CD4-positive, alpha-beta T cell (primary cell): ENCODE measurements at places on chromosomes 13 and 19.

DNA sequence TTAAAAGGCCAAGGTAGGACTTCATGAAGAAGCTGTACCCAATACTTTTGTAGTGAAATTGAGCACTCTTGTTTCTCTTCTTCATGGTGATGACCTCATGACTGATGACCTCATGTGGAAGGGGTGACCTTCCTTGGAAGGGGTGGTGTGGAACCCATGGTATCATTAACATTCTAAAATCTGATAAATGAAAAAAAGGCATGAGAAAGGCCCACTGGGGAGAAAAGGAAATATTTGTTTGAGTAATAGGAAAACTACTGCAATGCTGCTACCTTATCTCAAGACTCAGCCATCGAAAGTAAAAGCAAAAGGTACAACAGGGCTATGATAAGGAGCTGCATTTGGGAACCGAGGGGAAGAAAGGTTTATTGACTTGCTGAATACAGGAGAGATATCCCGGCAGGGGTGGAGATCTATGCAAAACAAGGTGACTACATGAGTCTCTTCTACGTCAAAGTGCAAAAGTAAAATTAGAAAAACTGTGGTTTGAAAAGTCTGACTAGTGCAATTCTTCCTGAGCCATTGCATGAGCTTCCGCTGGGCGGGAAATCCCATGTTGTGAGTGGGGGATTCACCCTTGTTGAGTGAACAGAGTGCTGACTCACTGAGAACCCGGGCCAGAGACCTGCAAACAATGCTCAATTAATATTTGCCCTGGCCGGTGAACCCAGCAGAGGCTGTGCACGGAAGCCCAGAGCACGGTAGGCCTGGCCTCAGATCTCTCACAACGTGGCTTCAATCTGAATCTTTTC lies 138.9 kb upstream of the RFC3 start:
- peak; percentile 85 for DNase-seq

DNA sequence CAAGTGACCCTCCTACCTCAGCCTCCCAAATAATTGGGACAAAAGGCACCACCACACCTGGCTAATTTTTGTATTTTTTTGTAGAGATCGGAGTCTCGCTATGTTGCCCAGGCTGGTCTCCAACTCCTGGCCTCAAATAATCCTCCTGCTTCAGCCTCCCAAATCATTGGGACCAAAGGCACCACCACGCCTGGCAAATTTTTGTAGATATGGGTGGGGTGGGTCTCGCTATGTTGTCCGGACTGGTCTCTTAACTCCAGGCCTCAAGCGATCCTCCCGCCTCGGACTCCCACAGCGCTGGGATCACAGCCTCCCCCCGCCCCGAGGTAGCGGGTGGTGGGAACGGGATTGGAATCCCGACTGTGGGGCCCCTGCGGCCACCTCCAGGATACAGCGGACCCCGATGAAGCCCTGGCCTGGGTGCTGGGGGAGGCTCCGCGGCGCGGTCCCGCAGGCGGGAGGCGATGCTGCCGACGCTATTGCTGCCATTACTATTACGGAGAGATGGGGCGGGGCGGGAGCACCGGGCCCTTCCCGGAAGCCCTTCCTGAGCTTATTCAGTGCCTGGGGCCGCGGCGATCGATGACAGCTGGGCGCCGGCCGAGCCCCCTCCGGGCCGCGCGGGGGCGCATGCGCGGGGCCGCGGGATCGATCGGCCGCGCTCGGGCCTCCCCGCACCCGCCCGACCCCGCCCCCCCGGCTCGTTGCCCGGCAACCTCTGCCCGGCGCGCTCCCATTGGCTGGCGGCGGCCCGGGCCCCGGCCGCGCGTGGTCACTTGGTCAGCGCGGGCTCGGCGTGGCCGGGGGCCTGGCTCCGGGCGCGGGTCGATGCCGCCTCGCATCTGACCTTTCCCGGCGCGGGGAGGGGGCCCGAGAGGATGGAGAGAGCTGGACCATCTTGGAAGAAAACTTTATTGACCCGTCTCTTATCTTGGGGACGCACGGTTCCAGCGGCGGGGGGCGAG lies 27.9 kb upstream of the ONECUT3 start:
- DNase-seq: peak; percentile 12

DNA sequence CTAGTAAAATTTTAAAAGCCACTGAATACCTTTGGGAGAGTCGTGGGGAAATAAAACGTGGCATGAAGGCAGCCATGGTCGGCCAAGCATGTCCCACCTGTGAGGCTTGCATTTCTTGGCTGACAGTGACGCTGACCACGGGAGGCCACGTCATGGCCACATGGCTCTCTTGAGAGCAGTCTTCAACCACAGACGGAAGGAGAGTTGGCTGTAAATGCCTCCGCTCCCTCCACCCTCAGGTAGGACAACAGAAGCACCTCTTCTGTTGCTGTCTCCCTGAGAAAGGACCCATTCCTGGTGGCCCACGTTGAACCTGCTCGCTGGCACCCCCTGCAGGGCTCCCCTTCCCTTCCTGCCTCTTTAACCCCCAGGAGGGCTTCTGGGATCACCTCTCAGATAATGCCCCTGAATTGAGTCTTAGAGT lies 10.6 kb upstream of the LRRC25 start:
- DNase-seq: no peak

- DNase-seq: no peak
Measured at GRCh38 chr13:71922194-71922593, 55.2 kb upstream of the DACH1 start.

- DNase-seq: no peak
Measured at GRCh38 chr19:14119644-14120496, 2.3 kb upstream of the PRKACA start.

DNA sequence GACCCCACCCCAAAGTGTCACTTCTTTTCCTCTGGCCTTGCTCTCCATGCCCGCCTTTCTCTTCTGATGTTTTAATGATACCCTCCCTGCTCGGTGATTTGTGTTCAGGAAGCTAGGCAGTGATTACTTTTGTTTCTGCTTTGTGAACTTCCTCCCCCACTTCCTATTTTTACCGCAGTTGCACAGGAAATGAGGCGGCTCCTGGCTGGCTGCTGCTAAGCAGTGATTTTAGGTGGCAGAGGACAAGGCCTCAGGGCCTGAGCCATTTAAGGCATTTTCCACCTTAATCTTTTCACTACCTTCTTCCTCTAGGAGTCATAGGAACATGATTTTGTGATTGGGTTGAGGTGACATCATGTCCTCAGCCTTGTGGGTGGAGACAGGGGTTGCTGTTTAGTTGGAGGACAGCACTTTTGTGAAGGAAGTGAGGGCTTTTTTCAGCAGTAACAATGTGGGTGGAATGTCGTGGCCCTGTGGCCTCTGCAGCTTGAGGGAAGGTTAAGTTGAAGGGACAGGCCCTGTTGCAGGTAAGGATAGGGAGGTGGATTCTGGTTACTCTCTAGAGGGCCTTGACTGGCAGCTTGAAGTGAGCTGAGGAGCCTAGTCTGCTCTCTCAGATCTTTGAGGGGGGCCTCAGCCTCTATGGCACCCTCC lies 15.7 kb downstream of the GARRE1 start:
- DNase-seq: peak; percentile 62

- no peak for DNase-seq
Measured at GRCh38 chr19:39970425-39970674, 615 bp upstream of the PSMC4 start.

GRCh38 chr19:44113784-44114390 lies 688 bp downstream of the ZNF225 start:
- DNase-seq: no peak
